Activated CD4-positive, alpha-beta T cell treated with anti-CD3 and anti-CD28 coated beads, Interleukin-2, amount 50 U/mL, for 48 hours (primary cell): ENCODE measurements at places on chromosomes 2 and 18.
A peak's percentile ranks its signal among the peaks of the same experiment; 100 is the strongest.

GRCh38 chr2:121187351-121187981 lies 97.5 kb downstream of the TFCP2L1 start:
- no peak for DNase-seq

GRCh38 chr2:207561386-207562080 lies 31.8 kb downstream of the CREB1 start:
- DNase-seq: no peak

DNA sequence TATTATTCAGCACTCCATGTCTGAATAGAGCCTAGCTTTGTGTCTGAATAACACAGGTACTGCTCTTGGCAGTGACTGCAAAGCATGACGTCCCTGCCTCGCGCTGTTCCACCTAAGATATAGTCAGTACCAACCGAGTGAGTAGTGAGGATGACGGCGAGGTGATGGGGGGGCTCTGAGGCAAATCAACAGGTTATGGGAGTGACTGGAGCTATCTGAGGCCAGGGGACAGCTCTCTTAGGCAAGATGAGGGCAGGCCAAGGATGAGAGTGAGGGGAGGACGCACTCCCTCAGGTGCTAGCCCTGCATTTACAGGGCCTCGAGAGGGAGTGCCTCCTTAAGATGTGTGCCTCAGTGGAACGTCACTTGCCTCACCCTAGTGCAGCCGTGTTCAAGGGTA lies 28.1 kb upstream of the NOTO start:
- no peak for DNase-seq

DNA sequence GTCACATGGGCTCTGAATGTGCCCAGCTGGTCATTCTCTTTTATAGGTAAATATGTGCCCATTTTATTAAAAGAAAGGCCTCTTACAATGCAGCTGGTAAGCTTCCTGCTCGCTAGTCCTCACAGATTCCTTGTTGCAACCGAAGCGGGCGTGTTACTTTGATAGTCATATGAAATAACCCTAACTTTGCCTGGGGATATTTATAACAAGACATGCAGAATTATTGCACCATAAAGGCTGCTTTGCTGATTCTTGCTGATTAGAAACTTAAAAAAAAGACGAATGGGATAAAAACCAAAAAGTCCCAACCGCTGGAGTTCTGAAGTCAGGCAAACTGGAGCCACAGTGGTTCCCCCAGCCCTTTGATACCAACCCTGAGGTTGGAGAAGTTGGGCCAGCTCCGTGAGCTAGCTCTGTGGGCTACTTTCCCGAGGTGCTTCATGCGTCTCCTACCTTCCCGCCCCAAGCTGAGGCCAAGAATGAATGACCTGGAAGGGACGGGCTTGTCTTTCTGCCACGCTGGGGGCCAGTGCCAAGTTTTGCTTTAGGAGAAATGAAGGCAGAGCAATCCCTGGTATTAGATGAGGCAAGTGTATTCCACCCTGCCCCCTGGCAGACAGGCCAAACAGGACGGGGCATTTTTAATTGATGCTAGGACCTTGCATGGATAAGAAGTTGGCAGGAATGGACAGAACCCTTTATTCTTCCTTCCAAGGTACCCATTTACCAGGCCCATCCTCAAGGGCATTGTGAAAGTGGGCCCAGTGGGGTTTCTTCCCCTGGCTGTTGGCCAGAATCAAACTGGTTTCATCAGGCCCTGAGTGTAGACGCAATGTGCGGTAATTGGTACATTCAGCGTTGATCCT lies 140.4 kb downstream of the KCTD1 start:
- DNase-seq: no peak

DNA sequence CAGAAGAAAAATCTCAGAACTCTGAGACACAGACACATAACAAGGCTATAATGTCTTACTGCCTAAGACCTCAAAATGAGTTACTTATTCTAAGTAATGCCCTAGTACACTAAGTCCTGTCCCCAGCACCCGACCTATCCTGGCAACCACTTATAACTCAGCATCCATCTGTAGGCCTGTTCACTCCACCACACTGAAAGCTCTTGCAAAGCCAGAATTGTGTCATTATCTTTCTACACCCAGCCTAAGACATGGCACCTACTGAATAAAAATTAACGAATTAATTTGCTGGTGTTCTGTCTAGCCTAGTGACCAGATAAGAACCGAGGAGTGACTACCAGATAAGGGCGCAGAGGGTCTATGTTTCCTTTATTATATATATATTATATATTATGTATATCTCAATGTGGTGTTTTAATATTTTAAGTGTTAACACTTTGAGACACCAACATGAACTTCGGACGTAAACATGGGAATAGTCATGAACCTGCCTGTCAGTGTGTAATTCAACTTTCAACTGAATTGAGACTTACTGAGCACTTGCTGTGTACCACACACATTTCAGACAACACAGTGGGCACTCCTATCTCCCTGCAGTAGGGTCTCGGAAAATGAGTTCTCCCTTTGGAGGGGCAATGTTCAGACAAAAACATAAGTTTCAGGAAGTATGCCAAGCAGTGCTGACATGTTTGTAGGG lies 27.7 kb downstream of the TMEM131 start:
- DNase-seq: no peak

GRCh38 chr2:10079870-10080535 lies at the start of gene CYS1:
Gene CYS1, minus strand, starts transcription at chr2:10080411. Its CDS starts 188 bp downstream, at chr2:10080223.
- DNase-seq: peak; percentile 20

DNA sequence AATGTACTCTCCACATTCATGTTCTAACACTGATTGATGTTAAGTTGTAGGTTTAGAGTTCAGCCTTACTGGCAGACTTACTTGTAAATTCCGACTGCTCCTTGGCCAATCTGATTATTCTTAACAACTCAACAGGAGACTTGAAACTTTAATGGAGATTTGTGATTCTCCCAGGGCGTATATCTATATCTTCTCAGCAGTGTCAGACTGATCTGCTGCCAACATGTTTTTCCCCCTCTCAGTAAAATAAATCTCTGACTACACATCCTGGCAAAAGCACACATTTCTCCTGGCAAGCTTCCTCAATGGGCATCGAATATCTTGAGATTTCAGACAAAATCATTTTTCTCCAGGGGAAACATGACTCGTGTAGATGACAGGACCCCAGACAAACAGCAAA lies 1041.2 kb downstream of the DPP10 start:
- no peak for DNase-seq
